ENCODE measurements at places on chromosomes 7 and 10. TPM values are rescaled to one million over a fixed set of nuclear protein-coding genes. Genes with fewer than 3 reads are reported as not detected.

The DRGX gene
- not detected for total RNA-seq

The WEE2 gene
- 0.68 TPM for total RNA-seq

The IKZF1 gene
- 391 TPM for total RNA-seq

The NPY4R2 gene
- not detected for total RNA-seq

The MYOF gene
- 2.9 TPM for total RNA-seq

The MACROH2A2 gene
- 1.4 TPM for total RNA-seq

The AKAP9 gene
- 93.0 TPM for total RNA-seq

The PNLIPRP2 gene
- not detected for total RNA-seq

The MEIG1 gene
- not detected for total RNA-seq

The ENTPD1 gene
- total RNA-seq, result 3.1 TPM

The COL17A1 gene
- not detected for total RNA-seq

The PILRA gene
- total RNA-seq, result 38.8 TPM

The EVX1 gene
- not detected for total RNA-seq

The ANK3 gene
- total RNA-seq, result 12.9 TPM

The BMPER gene
- total RNA-seq, result 0.64 TPM

The ATOH7 gene
- total RNA-seq, result not detected

The SFMBT2 gene
- total RNA-seq, result 52.2 TPM

The TEX47 gene
- total RNA-seq, result not detected

The ZNF503 gene
- total RNA-seq, result 0.27 TPM

The PNLIP gene
- not detected for total RNA-seq
